Fibroblast of villous mesenchyme (primary cell): ENCODE measurements at places on chromosomes 7 and 10. TPM values are rescaled to one million over a fixed set of nuclear protein-coding genes. Genes with fewer than 3 reads are reported as not detected.

SERPINE1 gene
- 700 and 921 TPM in 2 replicates for total RNA-seq

NFKB2 gene
- total RNA-seq: 16.8 and 37.6 TPM in 2 replicates

PSAP gene
- total RNA-seq: 521 and 543 TPM in 2 replicates

PNLIPRP1 gene
- total RNA-seq: not detected in 2 replicates

TLX1 gene
- total RNA-seq: not detected in 2 replicates

ZNF487 gene
- 2.6 TPM in 2 replicates for total RNA-seq

SLC29A4 gene
- total RNA-seq: 0.97 and 2.2 TPM in 2 replicates
